ENCODE measurements at places on chromosomes 7 and 10.

GRCh38 chr10:62374862-62375710 is 917 bp downstream of the ZNF365 start:
- DNase-seq = no peak

- DNase-seq = no peak
Measured at GRCh38 chr10:11446864-11447263, 164.6 kb downstream of the USP6NL start.

- no peak for DNase-seq
Measured at GRCh38 chr7:127417346-127417745, 24.8 kb upstream of the ZNF800 start.

- peak; percentile 58 for DNase-seq
Measured at GRCh38 chr7:34208878-34209621, 303.7 kb downstream of the BMPER start.

GRCh38 chr10:93110472-93111146 is 36.9 kb downstream of the CYP26A1 start:
- DNase-seq = no peak

GRCh38 chr7:115634633-115635032 is 395.9 kb downstream of the TFEC start:
- no peak for DNase-seq

DNA sequence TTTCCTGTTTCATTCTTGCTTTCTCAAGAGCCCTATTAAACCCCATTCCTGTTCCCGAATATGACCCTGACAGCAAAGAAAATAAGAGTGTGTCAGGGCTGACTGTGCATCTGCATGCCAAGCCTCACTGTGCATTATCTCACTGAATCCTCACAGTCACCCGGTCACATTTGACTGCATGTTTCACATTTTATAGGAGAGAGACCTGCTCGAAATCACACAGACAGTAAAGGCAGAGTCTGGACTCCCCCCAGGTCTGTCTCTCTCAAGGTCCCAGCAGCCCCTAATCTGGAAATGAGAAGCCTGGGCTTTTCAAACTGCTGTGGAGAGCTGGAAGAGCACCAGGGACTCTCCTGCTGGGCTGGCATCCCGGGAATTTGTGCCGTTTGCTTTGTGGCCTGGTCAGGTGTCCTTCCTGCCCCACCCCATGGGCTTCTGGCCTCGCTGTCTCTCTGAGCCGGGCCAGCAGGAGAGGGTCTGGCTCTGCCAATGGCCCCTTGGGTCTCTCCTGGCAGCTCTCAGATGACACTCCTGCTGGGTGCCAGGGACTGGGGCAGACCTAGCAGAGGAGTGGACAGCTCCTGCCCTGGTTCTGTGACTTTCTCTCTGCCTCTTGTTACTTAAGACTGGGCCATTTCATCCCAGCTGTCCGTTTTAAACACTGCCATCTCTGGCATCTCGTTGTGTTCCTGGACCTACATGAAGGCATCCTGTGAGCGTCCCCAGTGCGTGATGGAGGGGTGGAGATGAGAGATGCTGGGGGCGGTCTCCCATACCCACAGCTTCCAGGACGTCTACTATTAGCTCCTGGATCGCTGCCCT is 173.6 kb downstream of the ARHGAP12 start:
- peak; percentile 46 for DNase-seq

DNA sequence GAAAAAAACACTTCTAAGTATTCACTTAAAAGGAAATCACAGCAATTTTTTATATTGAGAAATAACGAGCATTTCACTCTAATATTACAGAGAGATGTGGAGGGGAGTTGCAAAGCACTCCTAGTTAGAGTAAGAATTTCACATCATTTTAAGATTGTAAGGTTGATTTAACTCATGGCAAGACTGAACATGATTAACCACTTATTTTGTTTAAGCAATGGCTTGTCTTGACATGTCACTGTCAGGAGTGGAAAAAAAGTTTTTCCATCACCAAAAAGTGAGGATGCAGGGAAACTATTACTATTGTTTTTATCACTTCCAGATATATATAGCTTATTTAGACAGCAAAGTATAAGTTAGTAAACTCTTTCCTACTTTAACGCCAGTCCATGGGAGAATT is 27.1 kb downstream of the CD36 start:
- no peak for DNase-seq

- DNase-seq = peak; percentile 92
Measured at GRCh38 chr7:47757921-47758411, 176.1 kb upstream of the TNS3 start.
